ENCODE measurements at places on chromosomes 4 and X. TPM values are rescaled to one million over a fixed set of nuclear protein-coding genes. Genes with fewer than 3 reads are reported as not detected.

GRCh38 chrX:125711103-125711502, 391.4 kb downstream of the TEX13C start:
- DNase-seq = no peak

DNA sequence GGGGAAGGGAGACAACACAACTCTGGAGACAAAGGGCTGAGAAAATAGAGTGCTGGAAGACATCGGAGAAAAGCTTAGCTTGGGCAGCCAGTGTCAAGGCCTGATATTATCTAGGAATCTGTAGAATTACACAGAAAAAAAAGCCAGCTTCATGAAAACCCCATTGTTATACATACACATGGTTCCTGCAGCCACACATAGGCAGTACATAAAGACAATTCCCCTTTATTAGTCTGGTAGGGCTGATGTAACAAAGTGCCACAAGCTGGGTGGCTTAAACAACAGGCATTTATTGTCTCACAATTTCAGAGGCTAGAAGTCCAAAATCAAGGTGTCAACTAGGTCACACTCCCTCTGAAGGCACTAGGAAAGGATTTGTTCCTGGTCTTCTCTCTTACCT, 503.5 kb downstream of the MID1IP1 start:
- DNase-seq = no peak

GRCh38 chrX:17007134-17007768, 60.8 kb downstream of the REPS2 start:
- peak; percentile 42 for DNase-seq

DNA sequence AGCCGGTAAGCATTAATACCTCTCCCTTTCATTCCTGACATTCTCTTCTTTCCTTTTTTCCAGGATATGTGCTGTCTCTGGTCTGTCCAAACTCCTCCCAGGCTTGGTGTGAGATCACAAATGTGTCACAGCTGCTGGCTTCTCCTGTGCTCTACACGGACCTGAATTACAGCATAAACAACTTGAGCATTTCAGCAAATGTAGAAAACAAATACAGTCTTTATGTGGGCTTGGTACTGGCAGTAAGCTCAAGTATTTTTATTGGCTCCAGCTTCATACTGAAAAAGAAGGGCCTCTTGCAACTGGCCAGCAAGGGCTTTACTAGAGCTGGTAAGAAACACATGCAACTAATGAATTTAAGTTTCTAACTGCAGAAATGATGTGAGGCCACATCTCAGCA, 8.4 kb downstream of the NIPAL1 start:
- no peak for DNase-seq

DNA sequence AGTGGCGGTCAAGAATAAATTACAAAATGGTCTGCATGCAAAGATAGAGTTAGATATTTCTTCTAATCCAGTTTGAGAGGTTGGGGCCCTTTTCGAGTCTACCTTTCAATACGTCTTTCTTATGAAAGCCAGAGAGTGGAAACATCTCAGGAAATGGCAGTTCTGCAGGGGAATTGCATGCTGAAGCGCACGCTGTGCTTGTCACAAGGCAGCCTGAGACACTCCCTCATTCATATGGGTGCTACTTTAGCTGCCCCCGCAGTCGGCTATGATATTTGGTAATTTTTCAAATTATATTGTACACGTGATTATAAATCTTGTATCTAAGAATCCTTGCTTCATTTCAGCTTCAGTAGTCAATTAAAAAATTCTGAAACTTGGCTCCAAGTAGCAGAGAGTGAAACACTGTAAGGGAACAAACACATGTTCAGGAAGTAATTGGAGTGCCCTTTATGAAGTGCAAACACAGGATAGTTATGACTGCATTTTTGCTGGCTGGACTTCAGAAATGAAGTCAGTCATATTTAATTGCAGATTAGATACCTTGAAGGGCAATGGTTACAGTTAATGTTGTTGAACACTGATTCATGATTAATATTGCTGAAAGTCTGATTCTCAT, 145.5 kb upstream of the NAP1L5 start:
- no peak for DNase-seq

GRCh38 chrX:150772150-150772970, 79.2 kb downstream of the MTMR1 start:
- DNase-seq = peak; percentile 88

DNA sequence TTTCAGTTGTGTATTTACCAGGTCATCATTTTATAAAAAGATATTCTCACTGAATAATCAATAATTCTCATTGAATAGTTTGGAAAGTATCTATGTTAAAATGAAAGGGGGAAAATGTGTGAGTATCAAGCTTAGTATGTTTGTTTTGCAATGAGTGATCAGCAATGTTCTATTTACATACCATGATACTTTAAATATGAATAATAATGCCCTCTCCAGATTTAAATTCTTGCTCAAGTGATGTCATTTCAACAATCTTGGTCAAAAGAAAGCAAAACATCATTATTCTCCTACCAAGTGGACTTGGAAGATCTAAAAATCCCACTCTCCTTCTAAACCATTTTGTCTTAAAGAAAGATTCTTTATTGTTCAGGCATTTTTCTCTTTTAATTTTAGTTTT, 42.1 kb upstream of the ANKRD50 start:
- DNase-seq = no peak

- no peak for DNase-seq
These were observed 552 bp downstream of the SLC25A14 start for GRCh38 chrX:130340271-130340670.

DNA sequence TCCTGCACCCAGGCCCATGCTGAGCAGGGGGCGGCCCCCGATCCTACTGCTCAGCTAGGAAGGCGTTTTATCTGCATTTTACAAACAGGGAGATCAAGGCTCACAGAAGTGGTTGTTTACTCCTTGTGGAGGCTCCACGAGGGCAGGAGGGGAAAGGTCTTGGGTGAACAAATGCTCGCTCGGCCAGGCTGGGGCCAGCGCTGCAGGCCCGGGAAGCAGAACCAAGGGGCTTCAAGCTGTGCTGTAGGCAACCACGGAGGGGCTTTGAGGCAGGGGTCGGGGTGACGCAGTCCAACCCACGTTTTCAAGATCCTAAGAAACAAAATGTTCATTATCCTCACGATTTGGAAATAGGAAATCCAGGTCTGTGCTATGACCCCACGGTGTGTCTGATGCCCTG, 125.8 kb downstream of the HMX1 start:
- peak; percentile 20 for DNase-seq

DNA sequence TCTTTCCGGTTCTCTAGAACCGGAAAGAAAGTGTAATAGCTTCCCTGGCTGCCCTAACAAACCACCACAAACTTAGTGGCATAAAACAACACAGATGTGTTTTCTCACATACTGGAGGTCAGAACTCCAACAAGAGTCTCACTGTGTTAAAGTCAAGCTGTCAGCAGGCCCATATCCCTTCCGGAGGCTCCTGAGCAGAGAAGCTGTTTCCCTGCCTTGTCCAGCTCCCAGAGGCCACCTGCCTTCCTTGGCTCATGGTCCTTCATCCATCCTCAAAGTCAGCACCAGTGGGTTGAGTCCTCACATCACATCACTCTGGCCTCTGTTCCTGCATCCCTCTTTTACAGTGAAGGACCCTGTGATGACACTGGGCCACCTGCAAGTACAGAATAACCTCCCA, 49.8 kb upstream of the HMX1 start:
- no peak for DNase-seq

- DNase-seq = no peak
These were observed 61.5 kb downstream of the ABLIM2 start for GRCh38 chr4:8097141-8097541.

GRCh38 chr4:11404431-11404830, 24.3 kb downstream of the HS3ST1 start:
- no peak for DNase-seq

DNA sequence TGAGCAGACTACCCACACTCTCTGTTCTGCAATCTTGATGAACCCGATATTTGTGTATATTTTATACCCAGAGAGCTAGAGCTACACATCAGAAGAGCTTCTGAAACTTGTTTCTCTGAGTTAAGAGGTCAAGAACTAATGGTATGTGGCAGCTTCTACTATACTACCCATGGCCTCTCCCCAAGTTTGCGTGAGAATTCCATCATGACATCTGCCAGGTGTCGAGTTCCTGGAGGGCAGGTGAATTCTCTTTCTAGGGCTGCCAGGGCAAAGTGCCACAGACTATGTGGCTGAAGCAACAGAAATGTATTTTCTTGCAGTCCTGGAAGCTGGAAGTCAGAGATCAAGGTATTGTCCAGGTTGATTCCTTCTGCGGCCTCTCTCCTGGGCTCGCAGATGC, 4.4 kb downstream of the SORCS2 start:
- peak; percentile 12 for DNase-seq

DNA sequence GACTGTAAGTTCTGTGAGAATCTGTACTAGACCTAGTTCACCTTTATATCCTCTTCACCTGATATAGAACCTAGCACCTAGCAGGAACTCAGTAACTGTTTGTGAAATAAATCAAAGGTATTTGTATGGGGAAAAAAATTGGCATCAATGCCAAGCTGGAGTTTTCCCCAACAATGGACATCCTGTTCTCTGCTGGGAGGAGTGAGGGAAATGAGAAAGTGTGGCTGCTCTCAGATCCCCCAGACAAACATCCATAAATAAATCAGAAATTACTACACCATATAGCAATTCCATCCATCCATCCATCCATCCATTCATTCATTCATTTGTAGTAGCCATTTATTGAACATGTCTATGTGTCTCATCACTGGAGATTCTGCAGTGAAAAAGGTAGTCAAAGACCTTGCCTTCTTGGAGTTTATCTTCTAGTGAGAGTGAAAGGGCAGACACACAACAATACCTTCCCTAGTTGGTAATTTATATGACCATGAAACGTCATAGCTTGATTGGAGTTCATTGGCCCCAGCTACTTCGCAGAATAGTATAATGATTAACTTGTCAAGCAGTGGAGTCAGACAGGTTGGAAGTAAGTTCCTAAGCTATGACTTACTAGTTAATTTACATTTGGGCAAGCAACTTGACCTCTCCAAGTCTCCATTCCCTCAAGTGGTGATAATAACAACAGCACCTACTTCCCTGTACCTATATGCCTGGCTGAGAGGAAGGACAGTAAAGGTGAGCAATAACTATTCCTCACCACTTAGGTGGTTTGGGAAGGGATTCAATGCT, 98.7 kb upstream of the KIT start:
- no peak for DNase-seq

The SPATA18 gene
- 5.5 TPM for total RNA-seq

The TMEM165 gene
- 85.9 TPM for total RNA-seq

The SCRG1 gene
- not detected for total RNA-seq

The SCML2 gene
- 15.5 TPM for total RNA-seq

The NPNT gene
- 0.37 TPM for total RNA-seq

The ZNF330 gene
- total RNA-seq = 32.6 TPM

Data from H9 (cell line).